IPS DF 19.7 (cell line): ENCODE measurements at places on chromosomes 5 and 9.

DNA sequence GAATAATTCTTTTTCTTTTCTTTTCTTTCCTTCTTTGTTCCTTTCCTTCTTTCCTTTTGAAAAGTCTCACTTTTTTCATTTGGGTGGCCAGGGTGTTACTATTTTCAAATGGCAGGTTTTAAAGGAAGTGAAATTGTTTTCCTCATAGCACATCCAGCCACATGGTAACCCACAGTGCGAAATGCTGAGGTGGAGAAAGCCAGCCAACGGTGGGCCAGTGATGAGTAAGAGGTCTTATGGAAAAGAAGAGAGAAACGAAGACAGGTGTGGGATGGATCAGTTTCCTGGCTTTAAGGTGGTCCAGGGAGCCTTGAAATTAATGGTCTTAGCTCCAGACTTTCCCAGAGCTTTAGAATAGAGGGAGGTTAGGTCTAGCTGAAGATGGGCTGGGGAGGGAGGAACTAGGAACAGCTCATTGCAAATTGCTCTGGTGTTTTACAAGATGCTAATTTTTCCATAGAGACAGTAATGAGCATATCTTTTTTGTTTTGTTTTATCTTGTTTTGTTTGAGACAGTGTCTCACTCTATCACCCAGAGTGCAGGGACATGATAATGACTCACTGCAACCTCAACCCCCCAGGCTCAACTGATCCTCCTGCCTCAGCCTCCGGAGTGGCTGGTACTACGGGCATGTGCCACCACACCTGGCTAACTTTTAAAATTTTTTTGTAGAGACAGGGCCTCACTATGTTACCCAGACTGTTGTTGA is 17.8 kb downstream of the ITK start:
- no peak for DNase-seq

- DNase-seq = no peak
These were observed 58.4 kb downstream of the FRMD3 start for GRCh38 chr9:83479765-83480164.

- no peak for DNase-seq
These were observed 40.2 kb upstream of the TRIM32 start for GRCh38 chr9:116646661-116647514.

- DNase-seq = no peak
These were observed 394.9 kb downstream of the GADD45G start for GRCh38 chr9:89999534-90000370.

DNA sequence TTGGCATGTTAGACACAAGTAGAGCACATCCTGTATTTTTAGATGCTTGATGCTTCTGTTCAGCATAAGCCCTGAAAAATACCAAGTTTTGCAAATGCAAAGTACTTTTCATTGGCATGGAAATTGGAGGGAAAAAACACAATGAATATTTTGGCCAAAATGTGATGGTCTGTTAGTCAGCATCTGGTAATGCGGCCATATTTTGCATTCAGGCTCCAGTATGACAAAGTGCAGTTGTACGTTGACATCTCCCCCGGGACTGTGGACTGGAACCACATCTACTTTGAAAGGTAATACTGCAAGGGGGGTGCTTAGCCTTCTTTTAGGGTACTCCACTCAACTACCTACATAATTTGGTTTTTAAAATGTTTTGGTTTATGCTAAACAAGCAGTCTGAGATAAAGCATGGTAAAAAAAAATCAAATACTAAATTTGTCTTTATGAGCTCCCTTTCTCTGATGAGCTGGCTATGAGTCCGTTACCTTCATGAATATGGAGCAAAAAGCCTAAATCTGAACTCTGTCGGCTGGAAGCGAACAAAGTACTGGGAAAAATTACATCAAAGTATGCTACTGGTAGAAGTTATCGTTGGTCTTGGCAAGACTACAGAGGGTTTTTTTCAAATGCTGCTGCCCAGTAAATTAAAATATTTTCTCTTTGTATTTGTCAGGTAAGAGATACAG is 297.0 kb downstream of the ARHGEF28 start:
- no peak for DNase-seq

GRCh38 chr9:89731262-89732182 is 126.7 kb downstream of the GADD45G start:
- no peak for DNase-seq

DNA sequence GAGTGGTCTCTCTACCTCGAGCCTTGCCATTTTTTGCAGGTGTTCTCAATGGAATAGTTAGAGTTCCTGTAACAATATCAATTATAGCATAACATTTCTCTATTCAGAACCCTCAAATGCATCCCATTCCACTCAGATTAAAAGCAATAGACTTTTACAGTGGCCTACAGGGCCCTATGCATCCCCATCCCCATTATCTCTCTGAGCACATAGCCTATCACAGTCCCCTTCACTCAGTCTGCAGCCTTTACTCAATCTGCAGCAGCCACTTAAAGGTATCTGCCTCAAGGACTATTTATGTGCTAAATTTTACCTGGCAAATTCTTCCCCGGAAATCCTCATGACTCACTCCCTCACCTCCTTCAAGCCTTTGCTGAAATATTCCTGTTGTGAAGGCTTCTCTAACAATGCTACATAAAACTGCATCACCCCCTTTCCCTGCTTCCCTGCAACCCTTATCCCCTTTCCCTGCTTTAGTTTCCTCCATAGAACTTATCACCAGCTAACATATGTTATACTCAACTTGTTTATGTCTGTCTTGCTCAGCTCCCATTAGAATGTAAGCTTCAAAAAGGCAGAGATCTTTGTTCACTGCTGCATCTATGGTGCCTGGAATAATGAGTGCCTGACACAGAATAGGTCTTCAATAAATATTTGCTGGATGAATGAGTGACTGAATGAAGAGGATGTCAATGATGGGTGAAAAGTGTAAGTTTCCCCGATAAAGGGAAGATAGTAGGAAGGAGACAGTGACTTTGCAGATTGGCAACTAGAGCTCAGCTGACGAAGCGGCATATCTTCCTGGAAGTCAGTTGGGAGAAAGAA is 54.1 kb upstream of the ZNF366 start:
- no peak for DNase-seq
